ENCODE measurements at places on chromosomes 4 and X.

- DNase-seq, result no peak
Measured at GRCh38 chr4:174549721-174550120, 27.4 kb upstream of the HPGD start.

- no peak for DNase-seq
Measured at GRCh38 chr4:129327637-129328036, 231.7 kb downstream of the C4orf33 start.

DNA sequence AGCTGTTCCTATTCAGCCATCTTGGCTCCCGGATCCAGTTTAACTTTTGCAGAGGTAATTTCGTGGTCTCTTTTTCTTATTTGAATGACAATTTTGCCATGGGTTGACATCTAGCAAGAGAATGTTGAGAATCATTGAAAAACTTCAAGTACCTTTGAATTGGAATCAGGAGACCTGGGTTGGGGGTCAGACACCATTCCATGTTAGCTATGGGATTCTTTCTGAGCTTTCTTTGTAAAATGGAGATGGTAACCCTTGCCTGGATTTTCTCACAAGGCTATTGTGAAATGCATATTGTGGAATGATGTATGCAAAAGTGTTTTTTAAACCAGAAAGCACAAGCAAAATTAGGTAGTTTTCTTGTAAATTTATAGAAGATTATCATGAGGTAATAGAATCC is 79.1 kb upstream of the HAND2 start:
- DNase-seq, result no peak

DNA sequence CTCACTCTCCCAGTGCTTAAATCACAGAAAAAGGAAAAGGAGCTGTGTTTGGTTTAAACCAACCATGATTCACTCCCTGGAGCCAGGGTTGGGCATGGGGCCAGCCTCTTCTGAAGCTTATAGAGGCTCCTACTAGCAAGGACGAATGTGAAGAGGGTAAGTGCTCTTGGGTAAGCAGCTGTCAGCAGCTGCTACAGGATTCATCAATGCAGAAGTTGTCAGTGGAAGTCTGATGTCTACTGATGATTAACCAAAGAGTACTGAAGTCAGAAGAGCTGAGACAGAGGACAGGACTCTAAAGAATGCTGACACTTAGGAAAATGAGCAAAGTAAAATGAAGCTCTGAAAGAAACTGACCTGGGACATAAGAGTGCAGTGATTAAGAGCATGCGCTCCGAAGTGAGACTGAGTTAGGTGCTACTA is 32.7 kb upstream of the JADE1 start:
- peak; percentile 92 for DNase-seq

GRCh38 chrX:47586043-47586787 is 4.0 kb downstream of the TIMP1 start:
- DNase-seq, result no peak

DNA sequence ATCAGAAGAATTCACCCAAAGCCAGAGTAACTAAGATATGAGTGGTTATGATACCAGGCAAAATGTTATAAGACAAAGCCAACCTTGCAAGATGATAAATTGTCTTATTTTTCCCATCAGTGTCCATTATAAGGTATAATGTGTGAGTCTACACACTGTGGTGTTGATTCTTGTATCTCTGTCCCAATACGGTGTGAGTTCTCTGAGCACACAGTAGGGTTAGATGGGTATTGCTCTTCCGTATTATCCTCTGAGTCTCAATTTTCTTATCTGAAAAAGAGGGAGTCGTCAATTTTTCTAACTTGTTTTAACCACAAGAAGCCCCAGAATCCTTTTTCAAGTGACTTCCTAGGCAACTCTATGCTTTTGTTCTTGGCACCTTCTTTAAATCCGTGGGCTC is 69.9 kb downstream of the HMGB2 start:
- DNase-seq, result no peak
